ENCODE measurements at places on chromosomes 5 and 9. TPM values are rescaled to one million over a fixed set of nuclear protein-coding genes. Genes with fewer than 3 reads are reported as not detected.

Gene UBE2D2
- 53.9 TPM for total RNA-seq

Gene RNF224
- not detected for total RNA-seq

Gene SRD5A1
- total RNA-seq: 5.3 TPM

Gene LHX6
- total RNA-seq: 1.9 TPM

Gene TOR2A
- 5.3 TPM for total RNA-seq

Gene PPP1R2B
- 0.13 TPM for total RNA-seq

Gene JMY
- total RNA-seq: 9.1 TPM

Gene CRB2
- not detected for total RNA-seq

Gene IL3
- total RNA-seq: not detected

Gene INSL6
- not detected for total RNA-seq

Gene NEK6
- 23.0 TPM for total RNA-seq

Gene EGFL7
- 330 TPM for total RNA-seq

GRCh38 chr9:133238272-133238850, 29.3 kb upstream of the OBP2B start:
- DNase-seq: peak; percentile 57

- DNase-seq: no peak
Measured at GRCh38 chr9:125977223-125977622, 230.1 kb downstream of the PBX3 start.

DNA sequence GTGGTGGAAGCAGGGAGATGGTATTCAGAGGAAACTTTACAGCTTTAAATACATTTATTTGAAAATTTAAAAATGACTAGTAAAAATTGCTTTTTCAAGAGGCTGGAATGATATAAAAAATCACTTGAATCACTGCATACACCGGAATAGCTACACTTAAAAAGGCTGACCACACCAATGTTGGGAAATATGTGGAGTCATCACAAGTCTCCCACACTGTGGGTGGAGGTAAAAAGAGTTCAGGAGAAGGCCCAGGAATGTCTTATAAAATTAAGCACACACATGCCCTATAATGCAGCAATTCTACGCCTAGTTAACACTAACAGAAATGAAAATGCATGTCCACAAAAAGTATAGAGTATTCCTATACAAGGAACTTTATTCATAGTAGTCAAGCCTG, 198.1 kb downstream of the ROR2 start:
- DNase-seq: no peak

GRCh38 chr5:59617186-59617771, 276.2 kb downstream of the PDE4D start:
- no peak for DNase-seq

DNA sequence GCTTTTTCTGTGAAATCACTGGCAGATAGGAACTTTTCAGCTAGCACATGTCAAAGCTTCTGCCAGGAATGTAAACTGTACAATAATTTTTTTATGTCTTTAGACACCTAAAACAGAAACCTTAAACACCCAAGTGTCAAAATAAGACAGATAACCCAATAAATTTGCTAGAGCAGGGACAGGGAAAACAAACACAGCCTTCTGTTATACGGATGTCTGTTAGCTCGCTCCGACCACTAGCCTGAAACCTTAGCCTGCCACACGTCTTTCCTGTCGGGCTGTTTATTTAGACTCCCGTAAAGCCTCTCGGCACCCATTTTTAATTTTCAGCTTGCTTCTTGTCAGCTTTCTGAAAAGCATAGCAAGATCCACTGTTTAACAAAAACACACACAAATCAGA, 355.4 kb upstream of the SLC24A2 start:
- DNase-seq: no peak

DNA sequence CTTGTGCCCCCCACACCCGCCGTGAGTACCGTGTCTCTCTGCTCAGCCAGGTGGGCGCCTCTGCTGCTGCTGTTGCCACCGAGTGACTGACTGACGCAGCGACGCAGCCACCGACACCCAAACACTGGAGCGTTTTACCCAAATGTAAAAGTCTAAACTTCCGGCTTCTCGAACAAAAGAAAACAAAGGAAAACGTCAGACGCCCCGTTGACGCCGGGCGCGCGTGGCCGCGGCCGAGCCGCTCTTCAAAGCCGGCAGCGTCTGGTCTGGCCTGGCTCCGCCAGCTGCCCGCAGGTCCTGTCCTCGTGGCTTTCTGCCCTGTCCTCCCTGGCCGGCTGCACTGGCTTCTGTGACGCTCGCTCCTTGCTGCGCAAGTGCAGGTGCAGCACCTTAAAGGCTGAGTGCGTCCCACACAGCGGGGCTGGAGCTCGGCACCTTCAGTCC, 41.4 kb upstream of the CLPTM1L start:
- DNase-seq: peak; percentile 22

DNA sequence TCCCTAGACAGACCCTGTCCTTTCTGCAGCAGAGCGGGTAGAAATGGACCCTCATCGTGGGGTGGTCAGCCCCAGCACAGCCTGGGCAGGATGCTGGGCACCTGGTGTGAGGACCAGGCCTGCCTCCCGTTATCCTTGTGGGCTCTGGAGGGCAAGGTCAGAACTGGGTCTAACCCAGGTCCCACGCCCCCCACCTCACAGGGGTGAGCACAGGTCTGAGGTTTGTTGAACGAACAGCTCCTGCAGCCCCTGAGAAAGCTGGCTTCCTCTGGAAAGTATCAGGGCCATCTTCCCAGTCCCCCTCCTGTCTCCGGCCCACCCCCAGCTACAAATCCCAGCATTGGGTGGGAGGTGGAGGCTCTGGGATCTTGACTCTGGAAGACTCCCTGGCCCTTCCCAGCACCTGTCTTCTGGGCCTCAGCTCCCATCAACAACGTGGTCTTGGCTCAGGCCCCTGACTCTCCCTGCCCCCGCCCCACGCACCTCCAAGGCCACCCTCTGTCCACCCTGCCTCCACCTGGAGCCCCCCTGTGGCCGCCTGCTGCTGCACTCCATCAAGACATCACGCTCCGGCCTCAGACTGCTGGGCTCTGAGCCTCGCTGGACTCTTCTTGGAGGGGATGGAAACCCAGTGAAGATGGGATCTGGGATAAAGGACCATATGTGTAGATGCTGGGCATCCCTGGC, 30.1 kb upstream of the CNOT6 start:
- DNase-seq: no peak

DNA sequence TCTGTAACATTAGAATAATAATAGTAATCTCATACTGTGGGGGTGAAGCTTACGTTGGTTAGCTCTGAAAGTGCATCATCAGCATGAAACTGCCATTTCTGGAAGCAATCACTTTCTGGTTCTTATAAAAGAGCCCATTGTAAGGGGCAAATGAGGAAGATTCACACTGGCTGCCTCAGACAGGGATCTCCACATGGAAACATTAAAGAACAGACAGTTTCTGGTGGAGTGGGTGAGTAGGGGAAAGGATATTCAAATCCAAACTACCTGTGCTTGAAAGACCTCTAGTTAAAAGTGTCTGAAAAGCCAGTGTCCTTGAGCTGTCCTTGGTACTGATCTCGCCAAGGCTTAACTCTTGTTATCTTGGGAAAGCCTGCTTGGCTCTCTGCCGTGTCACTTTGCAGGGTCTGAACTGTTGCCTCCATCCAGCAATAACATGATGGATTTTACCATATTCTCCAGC, 19.1 kb upstream of the SLC31A2 start:
- peak; percentile 42 for DNase-seq

DNA sequence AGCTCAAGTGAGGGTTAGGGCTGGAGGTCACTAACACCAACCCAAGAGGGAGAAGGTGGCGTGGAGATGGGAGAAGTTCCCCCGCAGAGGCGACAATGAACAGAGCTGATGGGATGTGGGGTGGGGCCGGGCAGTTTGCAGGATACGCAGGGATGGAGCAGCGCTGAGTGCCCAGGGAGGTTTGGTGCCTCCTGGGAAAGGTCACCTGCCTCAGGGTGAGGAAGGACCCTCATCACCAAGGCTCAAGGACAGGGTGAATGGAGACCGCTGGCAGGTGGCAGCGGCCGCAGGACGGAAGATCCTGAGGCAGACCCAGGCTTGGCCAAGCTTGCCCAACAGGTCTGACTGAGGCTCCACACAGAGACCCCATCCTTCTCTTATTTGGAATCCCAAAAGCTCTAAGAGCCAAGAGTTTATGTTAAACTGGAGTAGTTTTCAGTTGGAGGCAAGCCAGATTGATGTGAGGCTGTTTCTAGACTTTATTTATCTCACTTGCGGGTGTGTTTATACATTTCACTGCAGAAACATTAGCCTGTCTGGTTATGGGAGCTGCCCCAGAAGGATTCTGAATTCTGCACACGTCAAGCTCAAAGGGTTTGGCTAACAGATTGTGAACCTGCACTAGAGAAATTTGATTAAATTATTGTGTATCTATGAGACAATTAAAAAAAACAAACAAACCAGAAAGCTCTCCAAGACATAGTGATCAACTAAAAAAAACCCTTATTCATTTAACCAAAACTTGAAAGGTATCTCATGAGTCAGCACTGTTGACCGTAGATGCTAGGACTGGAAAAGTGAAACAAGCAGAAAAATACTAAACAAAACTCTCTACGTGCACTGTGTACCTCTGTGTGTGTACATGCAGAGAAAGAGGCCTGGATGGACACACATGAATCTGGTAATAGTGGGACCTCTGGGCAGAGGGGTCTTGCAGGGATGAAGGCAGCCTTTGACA, 146.2 kb upstream of the PHYKPL start:
- DNase-seq: no peak

GRCh38 chr5:109418712-109419352, 9.1 kb upstream of the PJA2 start:
- DNase-seq: no peak

GRCh38 chr9:91736898-91737601, 213.0 kb downstream of the ROR2 start:
- DNase-seq: no peak

DNA sequence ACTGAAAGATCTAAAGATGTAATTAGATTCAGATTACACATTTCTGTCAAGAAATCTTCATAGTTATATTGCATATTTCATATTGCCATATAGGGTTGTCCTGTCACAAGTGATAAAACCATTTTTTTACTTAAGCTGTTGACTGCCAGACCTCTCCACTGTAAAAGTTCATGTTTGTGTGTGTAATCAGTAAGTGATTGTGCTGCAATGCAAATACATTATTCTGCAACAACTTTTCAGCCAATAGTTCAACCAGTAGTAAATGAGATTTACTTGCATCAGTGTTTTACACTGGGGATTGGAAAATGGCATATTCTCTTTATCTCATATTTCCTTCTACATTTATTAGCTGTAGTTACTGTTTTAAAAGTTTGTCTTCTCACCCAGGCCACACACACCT, 603.9 kb upstream of the RORB start:
- no peak for DNase-seq

DNA sequence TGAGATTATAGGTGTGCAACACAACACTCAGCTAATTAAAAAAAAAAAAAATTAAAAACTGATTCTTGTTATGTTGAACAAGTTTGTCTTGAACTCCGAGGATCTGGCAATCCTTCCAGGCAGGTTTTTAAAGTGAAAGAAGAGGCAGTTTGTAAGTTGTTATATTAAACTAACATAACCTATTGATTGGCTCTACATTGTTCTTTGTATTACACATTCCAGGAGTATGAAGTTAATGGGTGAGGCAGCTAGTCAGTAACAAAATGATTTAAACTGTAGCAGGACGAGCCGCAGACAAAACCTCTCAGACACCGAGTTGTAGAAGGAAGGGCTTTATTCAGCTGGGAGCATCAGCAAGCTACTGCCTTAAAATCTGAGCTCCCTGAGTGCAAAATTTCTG, 1953.9 kb upstream of the CDH6 start:
- DNase-seq: no peak

GRCh38 chr5:1652873-1653697, 129.3 kb upstream of the LPCAT1 start:
- DNase-seq: no peak

- DNase-seq: no peak
Measured at GRCh38 chr9:124242331-124243194, 15.2 kb upstream of the NEK6 start.

GRCh38 chr5:78404682-78405293, 44.4 kb downstream of the SCAMP1 start:
- no peak for DNase-seq

DNA sequence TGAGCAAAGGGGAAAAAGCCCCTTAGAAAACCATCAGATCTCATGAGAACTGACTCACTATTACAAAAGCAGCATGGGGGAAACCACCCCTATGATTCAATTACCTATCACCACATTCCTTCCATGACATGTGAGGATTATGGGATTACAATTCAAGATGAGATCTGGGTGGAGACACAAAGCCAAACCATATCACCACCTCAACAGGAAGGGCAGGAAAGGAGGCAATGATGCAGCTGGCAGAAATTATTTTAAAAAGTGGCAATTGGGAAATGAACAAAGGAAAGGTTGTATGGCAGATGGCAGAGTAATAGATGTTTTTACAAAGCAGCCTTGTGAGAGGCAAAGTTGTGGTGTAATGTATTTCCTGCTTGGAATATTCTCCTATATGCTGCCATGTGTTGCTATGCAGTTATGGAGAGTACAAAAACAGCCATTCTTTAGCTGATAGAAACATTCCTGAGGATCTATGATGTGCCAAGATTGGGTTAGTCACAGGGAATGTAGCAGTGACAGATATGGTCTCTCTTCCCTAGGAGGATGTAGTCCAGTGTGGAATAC, 138.8 kb downstream of the SMC2 start:
- DNase-seq: peak; percentile 62

- DNase-seq: no peak
Measured at GRCh38 chr9:87392086-87392485, 105.6 kb upstream of the DAPK1 start.

GRCh38 chr5:114447084-114447773, 85.4 kb downstream of the KCNN2 start:
- DNase-seq: peak; percentile 18

GRCh38 chr5:156121882-156122281, 205.1 kb upstream of the SGCD start:
- no peak for DNase-seq

- DNase-seq: no peak
Measured at GRCh38 chr5:44945743-44946142, 137.0 kb downstream of the MRPS30 start.

DNA sequence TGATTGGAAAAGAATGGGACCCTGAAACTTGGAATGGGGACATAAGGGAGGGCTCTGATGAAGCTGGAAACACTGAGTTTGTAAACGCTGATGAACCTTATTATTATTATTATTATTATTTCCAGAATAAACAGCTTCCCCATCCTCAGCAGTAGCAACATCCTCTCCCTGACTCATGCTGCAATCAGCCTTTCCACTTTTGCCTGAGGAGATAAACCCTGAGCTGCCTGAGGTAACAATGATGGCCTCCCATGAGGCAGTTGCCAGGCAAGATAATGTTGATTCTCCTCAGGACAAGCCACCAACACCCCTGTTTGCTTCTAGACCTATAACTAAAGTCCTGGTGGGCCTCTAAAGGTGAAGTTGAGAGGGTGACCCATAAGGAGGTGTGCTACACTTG, 139.2 kb upstream of the ATP10B start:
- no peak for DNase-seq

GRCh38 chr5:23820765-23821471, 313.5 kb downstream of the PRDM9 start:
- no peak for DNase-seq

DNA sequence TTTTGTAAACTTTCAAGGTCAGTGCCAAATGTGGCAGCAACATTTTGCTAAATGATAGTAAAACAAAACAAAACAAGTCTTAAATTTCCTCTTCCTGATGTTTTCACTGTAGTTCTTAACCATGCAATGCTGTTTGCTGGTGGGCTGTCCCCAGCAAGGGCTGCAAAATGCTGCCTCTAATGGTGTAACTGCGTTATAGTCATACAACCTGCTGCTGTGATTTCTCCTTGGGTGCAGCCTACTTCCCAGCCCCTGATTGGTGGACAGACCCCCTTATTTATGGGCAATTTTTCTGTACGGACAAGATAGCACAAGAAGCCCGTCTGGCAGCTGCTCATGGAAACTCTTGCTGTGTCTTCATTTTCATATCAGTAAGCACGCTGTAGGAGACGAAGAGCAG, 26.6 kb upstream of the PIP5K1B start:
- DNase-seq: peak; percentile 7

- no peak for DNase-seq
Measured at GRCh38 chr5:31062902-31063580, 130.4 kb upstream of the CDH6 start.
